Activated naive CD4-positive, alpha-beta T cell treated with anti-CD3 and anti-CD28 coated beads, Interleukin-2, amount 10 ng/mL, durations not matched to agents 7 days and 5 days (primary cell): ENCODE measurements at places on chromosomes 1 and 21.
A peak's percentile ranks its signal among the peaks of the same experiment; 100 is the strongest.

DNA sequence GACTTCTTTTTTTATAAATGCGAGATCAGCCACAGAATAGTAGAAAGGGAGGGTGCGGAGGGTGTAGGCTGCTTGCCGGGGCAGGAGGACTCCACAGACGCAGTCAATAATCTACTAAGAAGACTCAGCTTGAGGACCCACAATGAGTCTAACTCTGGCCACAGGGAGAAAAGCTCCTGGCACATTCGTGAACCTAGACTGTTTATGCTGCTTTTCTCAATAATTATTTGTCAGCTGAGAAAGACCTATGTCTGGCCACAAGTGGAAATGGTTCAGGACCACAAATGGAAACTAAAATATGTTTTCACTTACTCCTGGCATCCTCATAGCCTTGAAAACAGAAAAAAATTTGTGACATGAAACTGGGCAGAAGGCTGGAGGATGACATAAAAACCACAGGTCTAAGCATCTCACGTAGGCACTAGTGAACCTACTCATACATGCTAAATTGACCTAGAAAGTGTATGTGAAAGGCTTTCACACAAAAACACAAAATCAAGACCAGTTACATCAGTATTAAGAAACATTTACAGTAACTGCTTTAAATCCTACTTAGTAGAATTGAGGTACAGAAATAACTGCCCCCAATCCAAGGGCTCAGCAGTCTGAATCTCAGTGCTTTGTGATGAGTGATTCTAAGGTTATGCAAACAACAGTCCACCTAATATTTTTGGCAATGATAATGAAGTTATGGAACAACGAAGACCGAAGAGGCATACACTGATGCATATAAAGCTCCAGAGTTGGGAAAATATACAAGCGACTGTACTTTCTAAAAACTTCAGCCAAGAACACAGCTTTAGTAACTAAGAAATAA is 159.5 kb downstream of the SLC45A1 start:
- no peak for DNase-seq

GRCh38 chr1:30756545-30757351 is 826 bp downstream of the LAPTM5 start:
- DNase-seq, result peak; percentile 82

DNA sequence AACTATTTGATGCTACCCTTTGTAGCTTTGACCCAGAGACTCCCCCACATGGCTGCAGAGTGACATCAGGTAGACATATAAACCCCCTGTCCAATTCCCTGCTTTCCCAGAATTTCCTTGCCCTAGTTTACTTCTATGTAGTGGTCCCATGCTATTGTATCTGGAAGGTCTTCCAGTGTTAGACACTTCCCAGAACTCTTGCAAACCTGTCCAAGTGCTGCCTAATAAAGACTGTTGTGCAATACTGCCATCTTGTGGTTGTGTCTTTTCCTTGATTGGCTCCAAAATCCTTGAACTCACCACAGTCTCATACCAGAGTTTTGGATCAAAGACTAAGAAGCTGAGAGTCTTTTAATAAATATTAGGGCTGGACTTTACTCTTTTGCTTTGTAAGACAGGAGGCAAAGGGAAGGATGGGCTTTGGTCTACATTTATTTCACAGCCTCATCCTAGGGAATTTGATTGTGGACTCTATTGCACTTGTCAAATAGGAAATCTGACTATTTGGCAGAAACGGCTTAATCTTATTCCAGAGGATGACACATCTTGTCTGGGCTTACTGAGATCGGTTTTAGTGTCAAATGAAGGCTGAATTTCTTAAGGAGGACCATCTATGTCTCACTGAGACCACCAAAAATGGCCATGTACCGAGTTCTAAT is 169.9 kb downstream of the LRRC7 start:
- no peak for DNase-seq

GRCh38 chr21:41142051-41142795 is 25.7 kb upstream of the BACE2 start:
- no peak for DNase-seq

DNA sequence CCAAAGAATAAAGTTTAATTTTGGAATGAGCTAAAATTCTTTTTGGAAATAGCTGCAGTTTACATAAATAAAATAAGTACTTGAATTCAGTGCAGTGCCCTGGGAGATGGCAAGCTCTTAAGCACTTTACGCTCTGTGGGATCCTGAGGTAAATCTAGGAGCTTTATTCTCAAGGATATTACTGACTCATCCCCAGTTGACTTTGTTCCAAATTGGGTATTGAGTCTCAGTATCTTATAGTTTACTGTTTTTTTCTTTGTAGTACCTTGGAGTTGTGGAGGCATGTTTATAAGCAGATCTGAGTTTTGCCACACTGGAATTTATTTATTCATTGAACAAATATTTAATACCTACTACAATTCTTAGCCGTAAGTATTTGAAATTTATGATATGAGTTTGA is 27.4 kb upstream of the HRNR start:
- DNase-seq, result no peak

DNA sequence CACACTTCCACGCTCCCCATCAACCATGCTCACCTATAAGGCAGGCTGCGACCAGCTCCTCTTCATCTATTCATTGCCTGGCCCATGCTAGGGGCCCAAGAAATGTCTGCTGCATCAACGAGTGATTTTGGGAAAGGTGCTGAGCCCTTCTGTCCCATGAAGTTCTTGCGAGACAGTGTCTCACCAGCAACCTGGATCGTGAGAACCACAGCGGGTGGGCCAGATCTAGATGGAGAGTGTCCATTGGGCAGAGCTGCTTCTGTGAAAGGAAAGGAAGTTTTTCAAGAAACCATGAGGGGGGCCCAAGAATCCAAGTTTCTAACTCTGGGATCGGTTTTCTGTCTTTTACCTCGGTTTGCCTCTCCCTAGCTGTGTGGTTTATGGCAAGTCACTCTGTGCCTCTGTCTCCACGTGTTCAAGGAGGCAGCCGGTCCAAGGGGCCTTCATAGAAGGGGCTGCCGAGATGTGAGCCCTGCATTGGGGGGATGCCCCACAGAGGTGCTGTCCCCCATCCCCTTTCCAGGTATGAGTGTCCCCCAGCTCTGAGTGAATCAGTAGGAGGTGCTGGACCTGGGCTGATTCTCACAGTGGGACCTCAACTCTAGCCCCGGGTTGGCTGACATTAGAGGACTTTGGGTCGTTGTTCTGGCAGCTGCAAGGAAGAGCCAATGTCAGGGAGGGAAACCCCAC is 8.3 kb upstream of the PADI1 start:
- peak; percentile 5 for DNase-seq

DNA sequence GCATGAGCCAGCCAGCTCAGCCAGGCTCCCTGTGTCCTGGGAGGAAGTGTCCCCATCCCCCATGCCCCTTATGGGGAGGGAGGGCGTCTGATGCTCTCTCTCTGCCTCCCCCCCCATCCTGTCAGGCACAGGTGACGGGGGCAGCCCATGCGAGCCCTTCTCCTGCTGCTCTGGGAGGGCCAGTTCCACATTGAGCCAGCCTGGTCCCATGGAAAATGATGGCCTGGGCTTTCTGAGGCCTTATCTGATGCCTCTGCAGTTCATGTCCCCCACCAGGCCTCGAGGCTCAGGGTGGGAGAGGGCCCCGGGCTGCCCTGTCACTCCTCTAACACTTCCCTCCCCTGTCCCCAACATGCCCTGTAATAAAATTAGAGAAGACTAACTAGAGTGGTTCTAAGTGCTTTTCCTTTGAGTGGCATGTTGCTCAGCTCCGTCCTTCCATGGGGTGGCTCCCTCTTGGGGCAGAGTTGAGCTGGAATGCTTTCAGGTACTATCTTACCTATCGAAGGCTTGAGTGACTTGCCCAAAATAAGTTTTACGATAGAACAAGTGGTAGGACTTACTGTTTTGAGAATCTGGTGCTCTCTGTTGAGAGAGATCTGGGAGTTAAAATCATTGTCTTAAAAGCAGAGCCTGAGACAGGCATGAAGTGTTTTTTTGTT is 1.8 kb upstream of the MTFR1L start:
- DNase-seq, result no peak

GRCh38 chr21:29242201-29242600 is 56.5 kb upstream of the BACH1 start:
- no peak for DNase-seq

DNA sequence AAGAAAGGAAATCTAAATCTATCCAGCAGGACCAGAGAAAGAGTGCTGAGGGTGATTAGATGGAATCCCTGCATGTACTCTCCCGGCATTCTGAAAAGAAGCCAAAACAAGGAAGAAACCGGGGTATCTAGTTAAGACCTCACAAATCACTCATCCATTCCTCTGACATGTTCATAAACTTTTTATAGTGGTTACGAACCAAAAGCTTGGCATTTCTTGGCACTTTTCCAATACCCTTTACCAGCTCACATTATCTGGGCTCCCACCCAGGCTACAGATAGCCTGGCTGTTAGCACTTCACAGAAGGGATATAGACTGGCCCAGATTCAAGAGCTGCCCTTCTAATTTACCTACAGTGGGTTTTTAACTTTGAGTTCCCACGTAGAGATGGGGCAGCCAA is 1.8 kb upstream of the C1orf74 start:
- DNase-seq, result no peak

DNA sequence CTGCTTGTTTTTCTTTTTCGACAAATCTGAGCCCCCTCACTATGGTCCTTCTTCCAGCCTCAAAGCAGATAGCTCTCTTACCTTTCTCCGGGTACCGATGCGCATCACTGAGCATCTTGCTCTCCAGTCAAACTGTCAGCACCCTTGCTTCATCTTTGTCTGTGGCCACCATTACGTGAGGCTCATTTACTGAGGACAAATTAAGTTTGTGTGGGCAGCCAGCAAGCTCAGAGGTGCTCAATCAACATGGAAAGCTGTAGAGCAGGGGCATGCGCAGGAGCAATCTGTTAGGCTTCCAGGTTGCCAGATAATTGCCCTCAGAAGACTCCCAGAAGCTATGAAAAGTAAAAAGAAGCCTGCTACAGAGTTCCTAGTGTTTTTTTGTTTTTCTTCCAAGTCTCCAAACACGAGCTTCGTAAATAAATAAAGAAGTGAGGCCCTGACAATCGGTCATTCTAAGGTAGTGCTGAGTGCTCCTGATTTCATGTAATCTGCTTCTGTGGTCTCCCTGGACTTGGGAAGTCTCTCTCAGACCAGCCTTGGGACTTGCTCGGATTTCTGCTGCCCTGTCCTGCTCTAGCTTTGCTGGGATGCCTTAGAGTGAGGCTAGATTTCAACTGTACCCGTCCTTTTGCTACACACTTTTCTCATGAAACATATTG is 1.8 kb downstream of the C1orf53 start:
- DNase-seq, result no peak

DNA sequence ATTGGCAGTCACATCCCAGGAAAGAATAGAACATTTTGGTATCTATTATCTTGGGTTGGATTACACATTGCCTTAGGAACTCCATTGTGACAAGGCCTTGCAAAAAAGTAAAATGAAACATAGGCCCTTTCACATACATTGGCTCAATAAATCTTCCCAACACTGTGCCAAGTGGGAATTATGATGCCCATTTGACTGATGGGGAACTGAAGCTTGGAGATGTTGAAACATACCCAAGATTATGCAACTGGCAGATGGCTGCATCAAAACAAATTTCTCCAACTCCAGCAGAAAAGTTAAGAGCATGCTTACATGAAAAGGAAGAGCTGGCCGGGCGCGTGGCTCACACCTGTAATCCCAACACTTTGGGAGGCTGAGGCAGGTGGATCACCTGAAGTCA is 26.9 kb downstream of the PLEKHO1 start:
- DNase-seq, result no peak

GRCh38 chr1:24643363-24644099 is 429 bp downstream of the SRRM1 start:
- peak; percentile 64 for DNase-seq

- DNase-seq, result no peak
Measured at GRCh38 chr21:36122977-36123376, 11.9 kb upstream of the CBR3 start.

DNA sequence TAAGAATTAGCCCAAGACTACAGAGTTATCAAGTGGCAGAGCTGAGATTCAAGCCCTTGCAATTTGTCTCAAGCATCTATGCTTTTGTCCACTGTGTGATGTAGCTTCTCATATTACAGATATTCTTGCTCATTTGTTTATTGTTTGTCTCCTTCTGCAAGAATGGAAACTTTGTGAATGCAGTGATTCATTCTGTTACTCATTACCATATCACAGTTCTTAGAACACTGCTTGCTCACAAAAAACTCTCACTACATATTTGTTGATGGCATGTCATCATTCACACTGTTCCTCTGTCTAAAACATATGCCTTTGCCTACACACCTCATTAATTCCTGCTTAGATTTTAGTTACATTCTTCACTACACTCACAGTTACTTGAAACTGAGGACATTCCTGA is 1198.9 kb downstream of the PLA2G4A start:
- no peak for DNase-seq

DNA sequence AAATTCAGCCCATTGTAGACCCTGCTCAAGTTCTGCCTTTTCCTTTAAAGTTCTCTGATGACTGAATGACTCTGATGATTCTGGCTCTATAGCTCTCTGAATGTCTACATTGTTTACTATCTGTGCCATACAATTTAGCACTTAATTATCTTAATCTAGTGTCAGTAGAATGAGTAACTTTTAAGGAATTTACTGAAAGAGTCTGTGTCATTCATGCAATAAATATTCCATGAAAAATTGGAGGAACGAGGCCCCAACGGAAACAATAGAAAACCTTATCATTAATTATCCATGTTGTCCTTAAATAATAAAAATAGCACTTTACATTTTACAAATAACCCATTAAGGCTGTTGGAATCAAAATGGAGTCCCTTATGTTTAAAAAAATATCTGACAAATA is 77.8 kb downstream of the SLC44A5 start:
- no peak for DNase-seq

- DNase-seq, result no peak
Measured at GRCh38 chr1:26789931-26790330, 2.2 kb downstream of the PIGV start.

DNA sequence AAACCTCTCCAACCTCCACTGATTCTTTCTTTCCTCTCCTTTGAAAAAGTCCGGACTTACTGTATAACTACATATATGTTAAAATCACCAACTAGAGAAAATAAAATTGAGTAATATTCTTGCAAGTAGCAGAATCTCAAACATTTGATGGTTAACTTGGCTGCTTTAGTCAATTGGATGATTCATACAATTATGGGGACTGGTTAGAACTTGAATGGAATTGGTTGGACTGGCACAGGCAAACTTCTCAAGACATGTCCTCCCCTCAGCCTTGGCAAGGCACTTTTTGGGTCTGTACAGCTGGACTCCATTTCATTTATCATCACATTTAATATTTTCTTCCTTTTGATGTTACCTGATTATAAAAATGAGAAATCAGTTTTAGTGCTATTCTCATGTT is 6.5 kb downstream of the WLS start:
- no peak for DNase-seq

DNA sequence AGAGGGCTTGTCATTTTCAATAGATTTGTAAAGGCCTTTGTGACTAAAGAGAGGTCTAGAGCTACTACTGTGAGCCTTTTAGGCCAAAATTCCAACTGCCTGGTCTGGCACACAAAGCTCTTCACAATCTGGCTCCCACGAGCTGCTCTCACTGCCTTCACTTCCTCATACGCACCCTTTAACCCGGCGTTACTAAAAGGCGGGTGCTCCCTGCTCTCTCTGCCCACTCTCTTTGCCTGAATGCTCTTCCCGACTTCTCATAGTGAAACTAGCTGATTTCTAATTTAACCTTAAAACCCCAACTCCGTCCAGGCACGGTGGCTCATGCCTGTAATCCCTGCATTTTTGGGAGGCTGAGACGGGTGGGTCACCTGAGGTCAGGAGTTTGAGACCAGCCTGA is 14.2 kb downstream of the BSDC1 start:
- no peak for DNase-seq
